NAMALWA (cell line): ENCODE measurements at places on chromosomes 13 and 19.

DNA sequence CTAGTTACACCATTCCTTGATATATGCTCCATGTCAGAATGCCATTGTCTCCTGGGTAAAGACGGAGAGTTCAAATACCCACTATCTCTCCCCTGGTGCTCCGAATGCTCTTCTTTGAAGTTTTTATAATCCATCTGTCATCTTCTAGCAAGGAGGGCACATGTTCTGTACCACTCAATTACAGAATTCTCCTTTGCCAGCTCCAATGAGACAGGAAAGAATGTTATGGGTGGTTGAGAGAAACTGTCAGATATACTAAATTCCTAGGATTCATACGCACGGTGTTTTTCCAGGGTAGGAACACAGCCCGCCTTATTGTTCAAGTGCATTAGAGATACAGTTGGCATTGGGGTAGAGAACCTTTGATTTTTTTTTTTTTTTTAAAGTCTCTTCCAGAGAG lies 118.0 kb upstream of the ZNF536 start:
- no peak for DNase-seq

GRCh38 chr19:18464646-18465045 lies 26.7 kb upstream of the ISYNA1 start:
- DNase-seq: no peak

DNA sequence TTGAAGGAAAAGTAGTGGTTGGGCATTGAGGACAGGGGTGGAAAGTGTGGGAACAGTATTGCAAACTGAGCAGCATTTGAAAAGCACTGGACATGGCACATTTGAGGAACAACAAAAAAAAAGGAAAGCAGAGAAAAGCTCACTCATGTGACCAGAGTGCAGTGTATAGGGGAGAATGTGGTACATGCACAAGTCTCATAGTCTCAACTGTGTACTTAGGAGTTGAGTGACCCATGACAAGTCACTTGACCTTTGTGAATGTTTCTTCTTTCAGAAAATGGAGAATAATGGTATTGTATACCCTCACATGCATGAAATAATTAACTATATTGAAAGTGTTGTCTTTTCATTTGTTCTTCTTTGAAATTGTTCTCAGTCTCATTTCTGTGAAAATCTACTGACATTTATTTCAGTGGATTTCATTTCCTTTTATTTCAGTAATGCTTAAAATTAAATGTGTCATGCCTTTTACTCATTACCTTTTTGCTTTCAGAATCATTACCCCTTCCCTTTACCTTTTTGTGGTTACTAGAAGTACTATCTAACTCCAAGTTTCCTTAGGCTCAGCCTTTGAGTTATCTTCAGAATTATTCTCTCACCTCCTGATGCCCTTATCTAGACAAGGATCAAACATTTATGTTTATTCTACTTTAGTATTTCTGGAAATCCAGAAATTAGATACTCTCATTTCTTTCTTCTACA lies 79.1 kb upstream of the MLNR start:
- no peak for DNase-seq

DNA sequence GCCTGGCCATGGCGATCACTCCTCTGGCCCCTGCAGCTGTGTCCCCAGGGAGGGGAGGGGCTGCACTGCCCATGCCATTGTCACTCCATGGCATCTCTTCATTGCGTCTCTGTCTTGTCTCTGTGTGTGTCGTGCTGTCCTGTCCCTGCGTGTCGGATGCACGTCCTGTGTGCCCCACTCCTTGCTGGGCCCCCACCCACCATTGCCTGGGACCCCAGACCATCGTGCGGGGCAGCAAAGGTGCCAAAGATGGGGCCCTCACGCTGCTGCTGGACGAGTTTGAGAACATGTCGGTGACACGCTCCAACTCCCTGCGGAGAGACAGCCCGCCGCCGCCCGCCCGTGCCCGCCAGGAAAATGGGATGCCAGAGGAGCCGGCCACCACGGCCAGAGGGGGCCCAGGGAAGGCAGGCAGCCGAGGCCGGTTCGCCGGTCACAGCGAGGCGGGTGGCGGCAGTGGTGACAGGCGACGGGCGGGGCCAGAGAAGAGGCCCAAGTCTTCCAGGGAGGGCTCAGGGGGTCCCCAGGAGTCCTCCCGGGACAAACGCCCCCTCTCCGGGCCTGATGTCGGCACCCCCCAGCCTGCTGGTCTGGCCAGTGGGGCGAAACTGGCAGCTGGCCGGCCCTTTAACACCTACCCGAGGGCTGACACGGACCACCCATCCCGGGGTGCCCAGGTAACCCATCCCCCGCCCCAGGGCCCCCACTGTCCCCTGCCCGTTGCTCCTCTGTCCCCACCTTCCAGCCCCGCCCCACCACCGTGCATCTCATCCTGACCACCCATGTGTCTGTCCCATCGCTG lies 23.9 kb upstream of the NCCRP1 start:
- no peak for DNase-seq

GRCh38 chr19:38047049-38047438 lies 140.0 kb downstream of the SIPA1L3 start:
- DNase-seq: peak; percentile 19

- no peak for DNase-seq
Observed at GRCh38 chr19:4115818-4116385, 8.0 kb downstream of the MAP2K2 start.

- DNase-seq: no peak
Observed at GRCh38 chr19:13314761-13315160, 164.6 kb downstream of the IER2 start.

DNA sequence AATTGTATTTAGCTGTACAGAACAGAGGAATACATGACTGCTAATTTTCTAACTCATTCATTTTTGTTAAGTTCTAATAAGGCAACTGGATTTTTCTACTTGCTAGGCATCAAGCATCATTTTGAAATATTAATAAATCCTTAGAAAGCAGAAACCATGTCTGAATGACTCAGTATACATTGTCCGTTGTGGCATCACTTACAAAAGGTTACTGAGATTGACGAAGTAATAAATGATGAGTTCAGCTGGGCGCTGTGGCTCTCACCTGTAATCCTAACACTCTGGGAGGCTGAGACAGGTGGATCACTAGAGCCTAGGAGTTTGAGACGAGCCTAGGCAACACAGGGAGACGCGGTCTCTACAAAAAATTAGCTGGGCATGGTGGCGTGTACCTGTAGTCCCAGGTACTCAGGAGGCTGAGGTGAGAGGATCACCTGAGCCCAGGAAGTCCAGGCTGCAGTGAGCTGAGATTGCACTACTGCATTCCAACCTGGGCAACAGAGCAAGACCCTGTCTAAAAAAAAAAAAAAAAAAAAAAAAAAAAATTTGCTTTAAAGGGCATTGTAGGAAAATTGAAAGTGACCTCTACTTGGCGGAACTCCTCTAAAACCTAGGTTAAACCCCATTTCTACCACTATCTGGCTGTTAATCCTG lies 36.6 kb downstream of the LHFPL6 start:
- DNase-seq: no peak
